ENCODE measurements at places on chromosomes 12 and 14.

DNA sequence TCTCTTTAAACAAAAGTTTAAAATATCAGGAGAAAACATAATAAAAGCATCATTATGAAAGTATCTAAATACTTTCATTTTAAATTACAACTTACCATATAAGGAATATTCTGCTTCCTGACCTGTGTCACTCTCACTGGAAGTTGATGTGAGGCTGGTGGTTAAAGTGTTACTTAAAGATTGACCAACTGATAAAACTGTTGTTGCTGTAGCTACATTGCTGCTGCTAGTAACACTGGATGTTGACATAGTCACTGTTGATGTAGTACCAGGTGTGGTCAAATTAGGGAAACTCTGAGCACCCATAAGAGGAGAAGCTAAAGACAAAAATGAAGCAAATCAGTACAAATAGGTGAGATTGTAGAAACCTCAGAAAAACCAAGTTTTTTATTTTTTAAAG is 79.9 kb downstream of the HECTD1 start:
- DNase-seq: no peak

- no peak for DNase-seq
These were observed 204.7 kb upstream of the PELI2 start for GRCh38 chr14:55913324-55914025.

DNA sequence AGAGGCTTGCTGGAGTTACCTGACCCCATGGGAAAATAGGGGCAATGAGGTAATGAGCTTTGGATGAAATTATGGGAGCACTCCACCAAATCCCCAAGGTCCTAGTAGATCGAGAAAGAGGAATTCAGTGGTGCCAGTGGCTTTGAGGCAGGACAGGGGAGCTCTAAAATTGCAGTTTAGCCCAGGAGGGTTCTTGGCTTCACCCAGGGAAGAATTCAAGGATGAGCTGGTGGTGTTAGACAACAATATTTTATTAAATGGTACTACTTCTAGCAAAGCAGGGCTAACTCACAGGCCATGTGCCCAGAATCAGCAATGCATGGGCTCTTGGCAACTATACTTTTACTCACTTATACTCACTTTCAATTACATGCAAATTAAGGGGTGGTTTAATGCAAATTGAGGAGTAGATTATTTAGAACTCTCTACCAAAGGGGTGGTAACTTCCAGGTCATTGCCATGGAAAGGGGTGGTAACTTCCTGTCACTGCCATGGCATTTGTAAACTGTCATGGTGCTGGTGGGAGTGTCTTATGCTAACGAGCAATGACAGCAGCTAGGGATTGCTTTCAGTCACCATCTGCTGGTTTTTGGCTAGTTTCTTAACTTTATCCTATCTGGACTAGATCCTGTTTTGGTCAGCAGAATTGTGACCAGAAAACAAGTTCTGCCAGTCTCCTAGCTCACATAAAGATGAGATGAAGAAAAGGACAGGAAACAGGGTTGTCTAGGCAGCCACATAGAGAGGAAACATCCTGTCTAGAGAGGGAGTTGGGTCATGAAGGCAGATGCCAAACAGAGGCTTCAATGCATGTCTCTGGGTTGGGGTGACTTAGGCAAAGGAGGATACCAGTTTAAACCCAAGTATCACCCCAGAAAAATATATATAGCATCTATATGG is 64.7 kb downstream of the ZNF641 start:
- no peak for DNase-seq

DNA sequence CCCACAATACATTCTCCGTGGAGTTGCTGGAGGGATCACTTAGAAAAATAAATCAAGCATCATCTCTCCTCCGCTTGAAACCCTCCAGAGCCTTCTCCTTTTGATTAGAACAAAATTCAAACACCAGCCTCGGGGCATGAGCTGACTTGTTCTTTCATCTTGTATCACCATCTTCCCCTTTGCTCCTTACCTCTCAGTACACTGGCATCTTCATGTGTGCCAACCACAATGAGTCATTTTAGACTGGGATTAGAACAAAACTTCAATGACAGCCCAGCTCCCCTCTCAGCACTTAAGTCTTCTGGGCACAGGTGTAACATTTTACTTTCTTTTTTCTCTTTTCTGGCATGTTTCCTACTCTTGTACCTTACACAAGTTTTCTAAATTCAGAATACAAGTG is 1159.2 kb upstream of the TMEM132C start:
- no peak for DNase-seq

- no peak for DNase-seq
These were observed 258.4 kb upstream of the HMGA2 start for GRCh38 chr12:65565601-65566560.

DNA sequence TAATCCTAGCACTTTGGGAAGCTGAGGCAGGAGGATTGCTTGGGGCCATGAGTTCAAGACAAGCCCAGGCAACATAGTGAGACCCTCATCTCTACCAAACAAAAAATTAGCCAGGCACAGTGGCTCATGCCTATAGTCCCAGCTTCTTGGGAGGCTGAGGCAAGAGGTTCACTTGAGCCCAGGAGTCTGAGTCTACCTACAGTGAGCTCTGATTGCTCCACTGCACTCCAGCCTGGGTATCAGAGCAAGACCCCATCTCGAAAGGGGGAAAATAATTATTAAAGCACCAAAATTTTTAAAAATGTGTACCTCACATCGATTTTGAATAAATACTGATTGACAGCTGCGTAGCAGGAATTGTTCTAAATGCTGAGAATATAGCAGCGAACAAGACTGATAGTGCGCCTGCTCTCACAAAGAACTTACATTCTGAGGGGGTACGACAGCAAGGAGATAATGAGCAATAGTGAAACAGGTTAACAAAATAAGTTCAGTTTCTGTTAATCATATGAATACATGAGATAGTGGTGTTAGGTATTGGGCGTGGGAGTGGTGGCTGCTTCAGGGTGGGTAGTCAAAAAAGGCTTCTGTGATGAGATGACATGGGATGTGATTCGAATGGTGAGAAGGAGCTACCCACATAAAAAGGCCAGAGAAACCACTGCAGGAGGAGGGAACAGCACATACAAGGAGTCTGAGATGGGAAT is 19.6 kb downstream of the HCFC2 start:
- DNase-seq: peak; percentile 19

DNA sequence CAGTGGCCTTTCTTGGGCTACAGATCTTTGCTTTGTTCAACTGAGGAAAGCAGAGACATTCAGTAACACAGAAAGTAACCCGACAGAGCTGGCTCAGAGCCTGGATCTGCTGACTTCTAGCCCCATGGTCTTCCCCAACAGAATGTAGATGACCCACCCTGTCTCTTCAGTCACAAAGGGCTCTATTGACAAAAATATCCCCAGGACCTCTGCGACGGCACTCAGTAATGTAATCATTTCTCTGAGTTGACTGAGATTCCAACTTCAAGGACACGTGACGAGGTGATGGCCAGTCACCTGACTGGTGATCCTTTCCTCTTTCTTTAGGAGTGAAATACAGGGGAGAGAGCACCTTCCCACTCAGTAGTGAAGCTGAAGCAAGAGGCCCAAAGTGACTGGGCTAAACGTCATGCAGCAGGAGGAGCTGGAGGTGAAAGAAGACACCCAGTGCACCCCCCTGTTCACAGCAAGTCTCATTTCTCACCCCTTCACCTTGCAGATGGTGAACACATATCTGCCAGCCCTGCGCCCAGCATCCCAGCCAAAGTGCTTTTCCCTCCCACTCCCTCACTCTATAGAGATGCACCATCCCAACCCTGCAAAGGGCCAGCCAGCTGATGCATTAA is 179.2 kb upstream of the EGLN3 start:
- no peak for DNase-seq

- no peak for DNase-seq
These were observed 60.8 kb upstream of the EIF5 start for GRCh38 chr14:103273145-103273744.

DNA sequence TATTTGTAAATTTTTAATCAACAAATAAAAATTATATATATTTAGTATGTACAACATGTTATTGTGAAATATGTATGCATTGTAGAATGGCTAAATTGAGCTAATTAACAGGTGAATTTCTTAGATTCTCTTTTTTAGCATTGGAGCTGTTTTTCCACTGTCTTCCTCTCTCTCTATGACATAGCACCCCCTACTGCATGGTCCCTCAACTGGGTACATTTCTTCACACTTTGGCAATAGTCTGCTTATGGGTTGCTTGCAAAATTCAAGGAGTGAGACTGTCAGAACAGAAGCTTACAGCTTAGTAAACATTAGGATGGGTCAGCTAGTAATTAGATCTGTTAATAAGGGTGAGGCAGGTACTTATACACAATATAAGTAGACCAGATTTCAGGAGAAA is 658.5 kb upstream of the MGAT4C start:
- DNase-seq: no peak

- DNase-seq: no peak
These were observed 159.5 kb downstream of the BRMS1L start for GRCh38 chr14:35985474-35986218.

DNA sequence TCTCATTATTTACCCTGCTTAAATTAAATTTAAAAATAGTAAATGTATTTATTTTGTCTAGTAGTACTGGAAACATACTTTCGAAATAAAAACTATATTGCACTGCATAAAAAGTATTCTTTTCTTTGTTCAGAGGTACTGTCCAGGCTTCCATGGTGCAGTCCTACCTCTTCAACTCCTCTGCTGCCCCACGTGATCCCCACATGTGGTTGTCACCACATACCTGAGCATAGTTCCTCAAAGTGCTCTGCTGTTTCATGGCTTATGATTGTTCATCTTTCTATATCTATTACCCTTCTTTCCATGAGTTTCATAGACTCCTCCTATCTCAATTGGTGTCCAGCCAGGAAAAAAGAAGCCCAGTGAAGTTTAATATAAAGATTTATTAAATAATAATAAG is 317.5 kb upstream of the OR4E1 start:
- DNase-seq: no peak

DNA sequence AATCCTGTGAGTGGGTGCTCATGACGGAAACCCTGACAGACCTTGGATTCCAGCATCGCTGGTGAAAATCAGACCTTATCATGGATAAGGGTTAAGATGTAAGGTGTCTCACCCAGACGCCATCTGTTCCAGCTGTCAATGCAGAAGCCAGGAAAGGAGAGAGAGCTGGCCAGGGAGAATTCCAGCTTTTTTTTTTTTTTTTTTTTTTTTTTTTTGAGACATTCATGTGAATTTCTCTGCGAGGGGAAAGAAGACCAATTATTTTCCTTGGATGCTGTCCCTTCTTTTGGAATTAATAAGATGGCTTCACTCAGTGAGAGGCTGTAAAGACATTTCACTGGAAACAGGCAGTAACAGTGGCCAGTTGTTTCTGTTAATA is 1.8 kb downstream of the TRAF3 start:
- DNase-seq: no peak

DNA sequence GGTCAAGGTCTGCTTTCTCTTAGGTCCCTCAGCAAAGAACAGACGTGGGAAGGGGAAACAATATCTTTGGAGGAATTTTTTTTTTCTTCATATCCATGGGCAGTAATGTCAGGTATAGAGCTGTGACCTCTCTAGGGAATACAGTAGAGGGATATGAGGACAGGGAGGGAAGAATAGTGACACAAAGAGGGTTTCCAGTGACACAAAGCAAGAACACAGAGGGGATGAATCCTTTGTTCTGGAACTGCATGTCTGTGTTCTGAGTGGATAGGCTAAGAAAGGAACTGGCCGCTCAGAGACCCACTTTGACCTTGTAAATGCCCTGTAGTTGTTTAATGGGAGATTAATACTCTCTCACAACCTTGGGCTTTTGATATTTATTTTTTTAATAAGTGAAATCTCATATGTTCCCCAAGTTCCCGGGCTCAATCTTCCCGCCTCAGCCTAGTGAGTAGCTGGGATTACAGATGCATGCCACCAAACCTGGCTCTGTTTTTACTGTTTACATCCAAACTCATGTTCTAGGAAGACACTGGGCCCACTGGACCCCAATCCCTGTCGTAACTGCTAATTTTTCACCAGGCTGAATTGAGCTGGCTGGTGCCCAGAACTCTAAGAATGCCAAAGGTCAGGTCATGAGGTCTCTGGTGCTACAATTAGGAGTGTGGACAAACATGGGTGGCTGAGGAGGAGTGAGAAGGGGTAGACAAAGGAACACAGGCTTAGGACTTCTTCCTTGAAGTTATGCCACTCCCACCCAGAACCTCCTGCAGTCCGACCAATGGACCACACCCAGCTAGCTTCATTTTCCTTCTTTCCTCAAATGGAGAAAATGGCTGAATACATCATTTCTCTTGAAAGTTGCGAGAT is 9.1 kb upstream of the PLEKHH1 start:
- DNase-seq: no peak

DNA sequence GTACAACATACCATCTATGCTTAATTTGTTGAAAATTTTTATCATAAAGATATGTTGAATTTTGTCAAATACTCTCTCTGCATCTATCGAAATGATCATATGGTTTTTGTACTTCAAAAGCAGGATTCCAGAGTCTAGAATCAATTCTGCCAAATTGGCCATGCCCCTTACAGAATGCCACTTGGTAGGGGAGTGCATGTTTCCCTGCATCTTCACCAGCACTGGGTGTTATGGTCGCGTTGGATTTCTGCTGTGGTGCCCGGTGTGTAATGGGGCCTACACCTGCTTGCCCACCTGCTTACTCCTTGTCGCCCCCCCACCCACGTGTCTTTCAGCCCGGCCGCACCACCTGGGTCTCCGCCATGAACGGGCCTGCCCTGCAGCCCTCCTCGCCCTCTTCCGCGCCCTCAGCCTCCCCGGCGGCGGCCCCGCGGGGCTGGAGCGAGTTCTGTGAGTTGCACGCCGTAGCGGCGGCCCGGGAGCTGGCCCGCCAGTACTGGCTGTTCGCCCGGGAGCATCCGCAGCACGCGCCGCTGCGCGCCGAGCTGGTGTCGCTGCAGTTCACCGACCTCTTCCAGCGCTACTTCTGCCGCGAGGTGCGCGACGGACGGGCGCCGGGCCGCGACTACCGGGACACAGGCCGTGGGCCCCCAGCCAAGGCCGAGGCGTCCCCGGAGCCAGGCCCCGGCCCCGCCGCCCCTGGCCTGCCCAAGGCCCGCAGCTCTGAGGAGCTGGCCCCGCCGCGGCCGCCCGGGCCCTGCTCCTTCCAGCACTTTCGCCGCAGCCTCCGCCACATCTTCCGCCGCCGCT is 12.3 kb downstream of the SH2B3 start:
- no peak for DNase-seq

DNA sequence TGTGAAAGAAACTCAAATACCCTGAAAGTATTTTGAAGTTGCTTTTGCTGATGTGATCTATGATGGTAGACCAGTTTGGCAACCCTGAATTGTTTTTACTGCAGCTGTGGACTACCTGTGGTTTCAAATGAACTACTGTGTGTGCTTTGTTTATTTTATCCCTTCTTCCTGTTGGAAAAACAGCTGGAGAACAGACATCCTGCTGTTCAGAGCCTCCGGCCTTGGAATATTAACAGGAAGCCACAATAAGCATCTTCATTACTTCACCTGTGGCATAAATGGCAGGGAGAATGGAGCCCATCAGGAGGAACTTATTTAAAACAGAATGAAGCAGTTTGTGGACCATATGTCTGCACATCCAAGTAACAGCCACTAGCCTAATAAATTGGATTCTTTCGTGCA is 104.8 kb downstream of the DUSP6 start:
- DNase-seq: no peak

All from stimulated activated CD4-positive, alpha-beta T cell treated with anti-CD3 and anti-CD28 coated beads, Interleukin-1b, Interleukin-23, amount 100 ng/mL, for 24 hours (primary cell).